CD4-positive, alpha-beta T cell treated with Interferon alpha-2 for 1 hour (primary cell): ENCODE measurements at places on chromosomes 3 and 15.
A peak's percentile ranks its signal among the peaks of the same experiment; 100 is the strongest.

GRCh38 chr15:68528626-68529290 is 50.0 kb upstream of the CORO2B start:
- no peak for DNase-seq

GRCh38 chr3:72855001-72855400 is 6.8 kb upstream of the SHQ1 start:
- no peak for DNase-seq

DNA sequence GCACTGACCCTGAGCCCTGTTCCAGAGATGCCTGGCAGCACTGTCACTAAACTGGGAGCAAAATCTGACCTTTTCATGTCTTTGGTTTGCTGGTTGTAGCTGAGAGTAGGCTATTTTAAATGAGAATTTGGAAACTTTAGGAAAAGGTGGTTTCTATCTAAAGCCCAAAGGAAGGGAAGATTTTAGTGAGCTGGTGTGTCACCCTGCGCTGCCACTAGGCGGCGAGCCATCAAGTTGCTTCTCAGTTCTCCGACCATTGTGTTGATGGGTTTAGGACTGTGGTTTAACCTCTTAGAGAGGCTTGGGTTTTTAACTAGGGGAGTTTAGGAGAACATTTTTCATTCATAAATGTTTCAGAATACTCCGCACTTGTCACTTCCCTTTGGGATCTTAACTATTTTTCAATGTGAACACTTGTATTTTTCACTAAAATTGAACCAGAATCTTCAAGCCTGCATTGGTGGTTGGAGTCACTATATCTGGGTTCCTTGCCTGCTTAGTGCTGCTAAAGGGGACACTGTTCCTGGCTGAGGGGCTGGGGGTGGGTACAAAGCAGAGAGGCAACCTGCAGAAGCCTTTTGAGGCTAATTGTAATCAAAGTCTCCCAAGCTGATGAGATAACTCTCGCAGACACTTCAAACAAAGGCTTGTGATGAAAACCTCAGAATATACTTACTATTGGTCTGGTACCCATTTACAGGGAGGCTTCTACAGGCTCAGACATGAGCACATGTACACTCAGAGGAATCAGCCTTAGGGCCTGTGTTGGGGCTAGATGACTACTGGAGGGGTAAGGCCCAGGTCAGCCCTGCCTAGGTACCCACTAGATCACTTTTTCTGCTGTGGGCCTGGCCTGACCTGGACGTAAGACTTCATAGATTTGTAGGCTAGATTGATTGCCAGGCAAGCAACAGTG is 16.8 kb downstream of the EXOSC7 start:
- peak; percentile 21 for DNase-seq

DNA sequence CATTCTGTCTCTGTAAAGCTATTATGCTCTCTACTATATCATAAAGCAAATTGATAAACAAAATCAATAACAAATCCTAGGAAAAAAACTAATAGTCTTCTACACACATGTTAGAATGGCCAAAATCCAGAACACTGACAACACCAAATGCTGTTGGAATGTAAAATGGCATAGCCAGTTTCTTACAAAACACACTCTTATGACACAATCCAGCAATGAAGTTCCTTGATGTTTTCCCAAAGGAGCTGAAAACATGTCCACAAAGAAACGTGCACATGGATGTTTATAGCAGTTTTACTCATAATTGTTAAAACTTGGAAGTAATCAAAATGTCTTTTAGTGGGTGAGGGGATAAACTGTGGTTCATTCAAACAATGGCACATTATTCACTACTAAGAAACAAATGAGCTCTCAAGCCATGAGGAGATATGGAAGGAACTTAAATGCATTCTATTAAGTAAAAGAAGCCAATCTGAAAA is 32.7 kb downstream of the CADM2 start:
- DNase-seq: no peak

GRCh38 chr3:141938011-141938500 is 61.6 kb downstream of the ATP1B3 start:
- DNase-seq: no peak

DNA sequence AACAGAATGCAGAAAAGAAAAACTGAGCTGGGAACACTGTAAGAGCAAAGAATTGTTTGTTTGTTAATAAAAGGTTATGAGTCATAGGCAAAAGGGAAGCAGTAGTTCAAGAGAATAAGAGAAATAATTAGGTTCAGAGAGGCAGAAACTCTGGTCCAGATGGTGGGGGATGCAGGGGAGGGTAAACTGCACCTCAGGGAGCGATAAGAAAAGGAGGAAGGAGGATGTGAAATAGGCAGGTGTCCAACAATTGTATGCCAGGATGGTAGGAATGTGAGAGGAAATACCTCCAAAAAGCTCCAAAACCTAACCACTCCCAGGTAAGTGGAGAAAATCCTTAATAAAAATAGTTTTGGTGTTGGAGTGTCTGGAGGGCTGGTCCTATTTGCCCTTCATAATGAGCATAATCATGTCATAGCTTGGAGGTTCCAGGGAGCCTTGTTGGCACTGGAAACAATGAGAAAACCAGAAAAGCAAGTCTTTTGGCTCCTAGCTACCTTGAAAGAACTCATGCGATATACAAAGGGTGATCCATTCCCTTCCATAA is 405.4 kb upstream of the TBL1XR1 start:
- DNase-seq: no peak

DNA sequence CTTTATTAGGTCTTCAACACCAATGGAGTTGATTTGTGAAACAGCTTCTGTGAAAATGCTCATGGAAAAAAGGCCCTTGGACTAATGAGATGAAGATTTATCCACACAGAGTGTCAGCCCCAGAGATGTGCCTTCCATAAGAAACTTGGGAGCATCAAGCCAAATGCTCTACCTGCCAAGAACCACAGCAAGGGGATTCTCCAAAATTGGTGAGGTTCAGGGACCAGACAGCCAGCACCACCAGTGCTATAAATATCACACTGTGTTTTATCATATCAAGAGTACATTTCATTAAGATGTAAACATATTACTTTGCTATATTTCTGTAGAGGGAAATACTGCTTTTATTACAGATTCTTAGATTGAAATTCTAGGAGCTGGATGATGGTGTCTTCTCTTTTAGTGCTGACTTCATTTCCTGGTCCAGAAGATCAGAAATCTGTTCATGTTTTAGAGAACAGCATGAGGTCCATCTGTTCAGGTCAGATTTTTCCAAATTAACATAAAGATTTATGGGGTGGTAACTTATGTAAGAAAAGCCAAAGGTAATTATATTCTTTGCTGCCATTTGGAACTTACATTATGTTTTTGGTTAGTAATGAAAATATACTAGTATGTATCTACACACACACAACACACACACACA is 17.7 kb downstream of the SLC35G2 start:
- DNase-seq: no peak

GRCh38 chr15:85407421-85408269 is 27.2 kb downstream of the AKAP13 start:
- DNase-seq: peak; percentile 58

DNA sequence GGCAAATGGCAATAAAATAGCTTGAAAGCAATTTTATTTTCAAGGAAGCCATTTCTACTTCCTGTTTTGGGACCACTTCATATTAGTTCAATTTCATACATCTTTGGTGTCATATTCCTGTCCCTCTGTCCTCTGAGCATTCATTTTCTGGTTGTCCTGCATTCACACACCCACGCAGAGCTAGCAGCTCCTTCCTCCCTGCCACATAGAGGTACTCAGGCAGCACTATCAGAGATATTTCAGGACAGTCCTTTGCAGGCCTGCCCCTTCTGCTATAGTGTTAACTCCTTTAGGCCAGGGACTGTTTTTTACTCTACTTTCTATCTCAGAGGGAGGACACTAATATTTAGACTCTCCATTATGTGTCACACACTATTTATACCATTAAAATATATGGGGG is 132.0 kb downstream of the ECT2 start:
- no peak for DNase-seq

- DNase-seq: no peak
These were observed 120.1 kb upstream of the DPH6 start for GRCh38 chr15:35665896-35666536.

- DNase-seq: no peak
These were observed 552.9 kb upstream of the SUCLG2 start for GRCh38 chr3:68207327-68207726.

- DNase-seq: no peak
These were observed 465.4 kb downstream of the RBMS3 start for GRCh38 chr3:29746163-29746760.

GRCh38 chr3:198076722-198077308 is 116.8 kb downstream of the LMLN start:
- no peak for DNase-seq

- DNase-seq: no peak
These were observed 20.5 kb upstream of the SELENOT start for GRCh38 chr3:150582620-150583019.

DNA sequence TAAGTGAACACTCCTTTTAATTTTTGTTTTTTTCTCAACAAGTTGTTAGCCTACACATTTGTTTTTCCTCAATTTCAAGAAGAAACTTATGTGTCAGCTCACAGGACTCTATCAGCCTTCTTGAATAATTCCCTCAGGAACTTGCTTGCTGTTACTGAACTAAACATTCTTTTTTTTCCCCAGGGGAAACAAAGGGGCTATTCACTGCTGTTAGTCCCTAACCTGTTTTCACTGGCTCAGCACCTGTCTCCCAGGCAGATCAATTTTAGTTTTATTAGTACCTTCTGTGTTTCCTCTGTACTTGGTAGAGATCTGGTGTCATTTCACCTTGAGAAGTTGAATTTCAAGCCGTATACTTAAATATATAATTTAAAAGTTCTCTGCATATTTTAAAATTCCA is 644.6 kb downstream of the CADM2 start:
- no peak for DNase-seq

- no peak for DNase-seq
These were observed 762 bp upstream of the ARL6 start for GRCh38 chr3:97763586-97764406.

DNA sequence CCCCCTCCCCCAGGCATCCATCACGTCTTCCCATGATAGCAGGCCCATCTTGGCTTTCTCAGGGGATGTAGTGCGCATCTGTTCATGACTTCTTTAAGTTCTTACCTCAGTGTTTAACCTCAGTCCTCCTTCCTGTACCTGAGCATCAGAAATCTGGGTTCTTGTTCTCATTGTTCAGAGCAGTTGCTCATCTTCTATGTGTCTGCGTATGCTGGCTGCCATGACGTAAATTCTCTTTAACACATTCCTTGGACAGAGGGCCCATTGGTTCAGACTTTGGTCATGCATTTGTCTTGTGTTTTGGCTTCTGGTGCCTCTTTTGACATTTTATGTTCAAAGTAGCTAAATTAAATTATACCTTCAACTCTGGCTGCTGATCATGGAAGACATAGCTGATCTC is 227.3 kb downstream of the CACNA2D3 start:
- no peak for DNase-seq

DNA sequence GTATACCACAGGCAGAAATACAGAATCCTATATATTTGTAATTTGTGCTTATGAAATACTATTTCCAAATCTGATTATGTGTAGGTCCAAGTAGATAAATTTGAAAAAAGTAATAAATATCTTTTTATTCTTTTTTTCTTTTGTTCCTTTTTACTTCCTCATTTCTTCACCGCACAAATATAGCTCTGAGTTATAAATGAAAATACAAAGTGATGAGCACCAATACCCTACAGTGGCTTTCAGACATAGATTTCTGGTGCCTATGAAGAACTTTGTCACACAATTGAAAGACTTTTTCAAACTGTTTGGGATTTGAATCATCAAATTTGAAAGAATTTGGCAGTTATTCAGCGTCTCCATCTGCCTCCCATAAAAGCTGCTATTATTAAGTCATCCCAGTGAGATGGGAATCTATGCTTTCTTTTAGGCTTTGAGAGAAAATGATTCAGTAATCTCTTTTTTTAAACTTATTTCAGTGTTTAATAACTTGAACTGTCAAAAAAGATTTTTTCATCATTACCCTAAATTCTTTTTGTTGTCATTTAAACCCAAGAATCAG is 363.6 kb upstream of the GOLIM4 start:
- no peak for DNase-seq

DNA sequence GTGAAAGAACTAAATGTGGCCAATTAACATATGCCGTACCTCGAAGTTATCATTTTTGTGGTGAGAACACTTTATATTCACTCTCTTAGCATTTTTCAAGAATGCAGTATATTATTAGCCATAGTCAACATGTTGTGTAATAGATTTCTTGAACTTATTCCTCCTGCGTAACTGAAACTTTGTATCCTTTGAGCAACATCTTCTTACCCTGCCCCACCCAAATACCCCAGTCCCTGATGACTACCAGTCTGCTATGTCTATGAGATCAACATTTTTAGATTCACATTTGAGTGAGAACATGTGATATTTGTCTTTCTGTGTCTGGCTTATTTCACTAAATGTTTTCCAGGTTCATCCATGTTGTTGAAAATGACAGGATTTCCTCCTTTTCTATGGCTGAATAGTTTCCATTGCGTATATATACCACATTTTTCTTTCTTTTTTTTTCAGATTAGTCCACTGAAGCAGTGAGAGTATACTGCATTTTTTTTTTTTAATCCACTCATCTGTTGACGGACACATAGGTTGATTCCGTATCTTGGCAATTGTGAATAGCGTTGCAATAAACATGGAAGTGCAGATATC is 12.7 kb upstream of the KBTBD8 start:
- no peak for DNase-seq

DNA sequence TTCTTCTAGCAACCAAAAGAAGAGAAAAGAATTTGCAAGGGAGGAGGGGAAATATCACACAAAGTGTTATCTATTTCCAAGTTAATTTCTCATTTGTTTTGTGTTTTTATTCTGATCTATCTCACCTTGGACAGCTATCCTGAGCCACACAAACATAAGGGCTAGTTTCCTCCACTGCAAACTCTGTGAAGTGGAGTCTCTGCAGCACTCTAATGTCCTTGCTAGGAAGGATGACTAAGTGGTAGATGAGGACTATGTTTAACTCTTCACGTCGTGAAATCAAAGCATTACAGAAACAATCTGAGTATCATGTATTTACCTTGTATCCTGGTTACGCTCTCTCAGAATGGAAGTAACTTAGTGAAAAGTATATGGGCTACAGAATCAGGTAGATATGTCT is 33.9 kb upstream of the CHRM5 start:
- DNase-seq: no peak

DNA sequence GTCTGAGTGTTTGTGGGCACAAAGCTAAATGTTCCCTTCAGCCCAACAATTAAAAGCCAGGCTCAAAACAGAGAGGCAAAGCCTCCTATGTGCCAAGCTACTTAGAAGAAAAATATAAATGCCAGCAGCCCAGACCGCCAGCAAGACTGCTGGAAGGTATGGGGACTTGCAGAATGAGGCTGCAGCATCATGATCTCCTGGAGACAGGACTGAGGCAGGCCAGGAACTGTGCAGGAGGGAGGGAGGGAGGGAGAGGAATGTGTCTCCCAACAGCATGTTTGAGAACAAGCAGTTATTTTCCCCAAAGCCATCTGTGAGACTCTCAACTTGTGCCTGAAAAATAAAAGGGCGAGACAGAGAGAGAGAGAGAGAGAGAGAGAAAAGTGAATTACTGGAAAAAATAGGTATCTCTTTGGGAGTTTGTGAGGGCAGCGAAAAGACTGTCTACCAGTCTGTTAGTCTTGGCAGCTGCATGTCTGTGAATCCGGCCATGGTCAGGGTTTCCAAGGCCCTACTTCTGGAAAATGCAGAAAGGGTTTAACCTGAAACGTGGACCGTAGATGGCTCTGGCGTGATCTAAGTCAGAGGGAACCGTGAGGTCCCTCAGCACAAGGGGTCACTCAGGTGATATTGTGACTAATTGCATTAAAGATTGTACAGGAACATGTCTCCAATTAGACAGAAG is 139.7 kb upstream of the COL8A1 start:
- DNase-seq: no peak

GRCh38 chr15:58715266-58715917 is 34.1 kb downstream of the ADAM10 start:
- DNase-seq: no peak

GRCh38 chr3:12574131-12574530 is 17.2 kb downstream of the MKRN2 start:
- DNase-seq: no peak

- no peak for DNase-seq
These were observed 41.4 kb upstream of the IL12A start for GRCh38 chr3:159947220-159947619.
